ENCODE measurements at places on chromosomes 1 and 21.
A peak's percentile ranks its signal among the peaks of the same experiment; 100 is the strongest.

DNA sequence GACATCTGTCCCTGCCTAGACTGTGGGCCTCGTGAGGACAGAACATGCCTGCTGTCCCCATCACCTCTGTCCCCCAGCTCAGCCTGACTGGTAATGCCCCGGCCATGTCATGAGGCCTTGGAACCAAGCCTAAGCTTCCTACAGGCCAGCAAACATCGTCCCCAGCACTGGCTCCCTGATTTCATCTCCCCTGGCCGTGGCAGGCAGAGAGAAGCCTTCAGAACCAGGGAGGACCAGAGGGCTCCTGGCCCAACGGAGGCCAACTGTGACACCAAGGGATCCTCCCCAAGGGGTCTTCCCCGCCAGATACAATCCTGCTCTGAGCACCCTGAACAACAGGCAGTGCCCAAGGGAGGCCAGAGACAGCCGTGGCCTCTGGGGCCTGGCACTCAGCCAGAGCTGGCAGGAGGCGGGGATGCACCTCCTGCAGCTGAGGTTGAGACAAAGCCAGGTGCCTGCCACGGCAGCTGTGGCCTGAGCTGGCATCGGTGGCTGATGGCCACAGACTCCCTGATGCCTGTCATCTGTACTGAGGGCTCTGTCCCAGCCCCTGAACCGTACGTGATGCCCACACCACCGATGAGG, 9.9 kb upstream of the NPHP4 start:
- DNase-seq = no peak

GRCh38 chr1:83033682-83034081, 965.2 kb downstream of the TTLL7 start:
- no peak for DNase-seq

GRCh38 chr21:39016740-39017315, 166.4 kb downstream of the PSMG1 start:
- DNase-seq = no peak

GRCh38 chr1:186577216-186577615, 103.0 kb downstream of the PTGS2 start:
- no peak for DNase-seq

DNA sequence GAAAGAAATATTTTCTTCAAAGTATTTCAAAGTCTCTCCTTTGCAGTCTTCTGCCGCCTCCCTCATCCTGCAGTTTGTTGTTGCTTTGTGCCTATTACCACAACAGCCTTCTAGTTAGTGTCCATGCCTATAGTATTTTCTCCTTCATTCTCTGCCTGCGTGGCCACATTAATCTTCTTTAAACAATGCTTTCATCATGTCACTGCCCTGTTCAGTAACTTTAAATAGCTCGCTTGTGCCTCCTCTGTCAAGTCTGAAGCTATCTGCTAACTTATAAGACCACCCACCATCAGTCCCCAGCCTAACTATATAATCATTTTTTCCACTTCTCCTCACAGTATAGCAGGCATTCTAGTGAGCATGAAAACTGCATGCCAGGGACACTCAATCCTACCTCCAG, 290.3 kb downstream of the PDE4B start:
- no peak for DNase-seq

DNA sequence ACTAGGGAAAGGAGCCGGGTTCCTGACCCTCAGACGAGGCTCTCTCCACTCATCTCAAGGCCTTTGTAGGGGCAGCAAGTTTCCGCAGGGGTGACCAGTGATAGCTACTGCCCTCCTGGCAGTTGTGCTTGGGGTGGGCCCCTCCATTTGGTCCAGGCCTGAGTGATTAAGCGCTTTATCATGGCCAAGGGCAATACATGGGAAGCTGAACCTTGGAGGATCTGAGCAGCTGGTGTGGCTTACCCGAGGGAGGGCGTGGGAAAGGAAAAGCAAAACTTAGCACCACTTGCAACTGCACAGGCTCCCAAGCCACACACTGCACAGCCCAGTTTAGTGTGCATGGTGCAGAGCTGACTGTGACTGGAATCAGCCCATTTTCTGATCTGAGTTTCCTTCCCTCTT, 47.8 kb downstream of the GADD45A start:
- DNase-seq = no peak

GRCh38 chr1:190579552-190580193, 102.0 kb upstream of the BRINP3 start:
- DNase-seq = no peak

- DNase-seq = no peak
These were observed 132.8 kb upstream of the CD34 start for GRCh38 chr1:208043691-208044181.

DNA sequence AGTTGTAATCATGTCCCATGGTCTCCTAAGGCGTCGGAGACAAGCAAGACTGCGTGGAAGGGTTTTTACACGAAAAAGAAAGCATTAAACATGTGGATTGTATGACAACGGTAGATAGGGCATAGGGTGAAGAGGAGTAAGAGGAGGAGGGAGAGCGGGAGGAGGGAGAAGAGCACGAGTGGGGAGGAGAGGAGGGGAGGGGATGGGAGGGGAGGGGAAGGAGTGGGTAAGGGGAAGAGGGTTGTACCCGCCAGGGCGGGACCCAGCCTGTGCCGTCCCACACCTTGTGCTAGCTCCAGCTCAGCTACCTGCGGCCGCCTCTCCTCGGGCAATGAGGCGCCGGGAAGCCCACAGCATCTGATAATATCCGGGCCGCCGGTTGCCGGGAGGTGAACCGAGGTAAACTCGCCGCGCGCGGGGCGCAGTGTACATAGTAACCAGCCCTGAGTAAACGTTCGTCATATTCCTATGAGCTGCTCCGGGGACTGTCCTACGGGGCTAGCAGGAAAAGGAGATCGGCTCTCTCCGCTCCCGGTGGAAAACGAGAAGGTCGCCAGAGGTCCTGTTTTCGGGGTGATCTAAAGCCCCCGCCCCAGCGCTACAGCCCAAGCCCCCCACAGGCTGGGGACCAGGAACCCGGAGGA, 449 bp upstream of the RCAN3 start:
- peak; percentile 69 for DNase-seq

DNA sequence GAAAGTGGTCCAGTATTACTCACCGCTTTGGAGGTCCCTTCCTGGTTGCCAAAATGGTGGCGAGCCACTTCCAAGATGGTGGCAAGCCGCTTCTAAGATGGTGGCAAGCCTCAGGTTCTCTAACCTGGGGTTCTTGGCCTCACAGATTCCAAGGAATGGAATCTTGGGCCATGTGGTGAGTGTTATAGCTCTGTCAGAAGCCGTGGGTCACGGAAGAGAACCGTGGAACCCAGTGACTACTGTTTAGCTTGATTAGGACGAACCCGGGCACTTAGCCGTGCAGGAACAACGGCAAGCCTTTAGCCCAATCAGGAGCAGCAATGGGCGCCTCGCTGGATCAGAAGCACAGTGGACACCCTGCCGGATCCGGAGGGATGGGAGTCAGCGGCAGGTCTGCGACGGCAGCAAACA, 356.2 kb upstream of the TMPRSS15 start:
- no peak for DNase-seq

DNA sequence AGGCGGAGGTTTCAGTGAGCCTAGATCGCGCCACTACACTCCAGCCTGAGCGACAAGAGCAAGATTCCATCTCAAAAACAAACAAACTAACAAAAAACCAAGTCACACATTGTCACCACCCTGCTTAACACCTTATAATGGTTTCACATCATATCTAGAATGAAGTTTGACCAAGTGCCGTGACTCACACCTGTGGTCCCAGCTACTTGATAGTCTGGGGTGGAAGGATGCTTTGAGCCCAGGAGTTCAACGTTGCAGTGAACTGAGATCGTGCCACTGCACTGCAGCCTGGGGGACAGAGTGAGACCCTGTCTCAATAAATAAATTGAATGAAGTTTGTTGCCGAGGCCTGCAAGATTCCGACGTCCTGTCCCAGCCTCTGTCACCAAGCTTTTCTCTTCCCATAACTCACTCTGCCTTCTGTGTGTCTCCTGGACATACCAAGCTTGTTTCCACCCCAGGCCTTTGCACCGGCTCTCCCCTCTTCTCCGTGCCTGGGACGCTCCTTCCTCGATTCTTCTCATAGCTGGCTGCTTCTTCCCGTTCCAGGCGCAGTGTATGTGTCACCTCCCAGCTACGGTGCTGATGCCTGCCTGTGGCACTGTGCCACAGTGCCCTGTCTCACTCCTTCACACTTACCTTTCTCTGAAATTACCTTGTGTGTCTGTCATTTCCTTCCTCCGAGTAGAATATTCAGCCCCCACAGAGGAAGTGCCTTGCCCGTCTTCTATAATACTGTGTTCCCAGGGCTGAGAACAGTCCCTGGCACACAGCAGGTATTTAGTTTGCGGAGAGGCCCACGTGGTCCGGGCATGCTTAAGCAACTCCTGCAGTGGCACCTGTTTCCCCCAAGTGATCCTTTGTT, 3.8 kb upstream of the SELENON start:
- no peak for DNase-seq

DNA sequence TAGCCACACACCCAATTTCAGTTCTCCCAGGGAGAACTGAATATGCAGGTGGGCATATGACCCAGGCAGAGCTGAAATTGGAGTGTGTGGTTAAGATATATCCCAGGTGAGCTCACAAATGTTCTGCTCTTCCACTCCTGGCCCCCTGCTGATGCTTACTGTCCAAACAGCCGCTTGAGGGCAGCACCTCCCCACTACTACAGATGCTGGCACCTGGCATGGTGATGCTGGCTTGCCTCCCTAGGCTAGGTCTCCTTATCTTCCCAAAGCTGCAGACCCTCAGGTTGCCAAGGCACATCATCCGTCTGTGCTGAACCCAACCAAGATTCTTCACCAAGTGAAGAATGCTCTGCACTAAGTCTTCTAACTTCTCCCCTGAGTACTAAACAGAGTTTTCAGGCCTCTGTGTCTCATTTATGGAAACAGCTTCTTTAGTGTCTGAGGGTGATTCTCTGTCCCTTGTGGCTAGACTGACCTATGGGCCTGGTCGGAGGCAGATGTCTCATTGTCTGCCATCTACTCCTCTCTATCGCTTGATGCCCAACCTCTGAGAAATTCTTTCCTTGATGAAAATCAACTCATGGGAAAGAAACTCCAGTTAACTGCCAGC, 27.2 kb downstream of the XCL1 start:
- DNase-seq = peak; percentile 45

DNA sequence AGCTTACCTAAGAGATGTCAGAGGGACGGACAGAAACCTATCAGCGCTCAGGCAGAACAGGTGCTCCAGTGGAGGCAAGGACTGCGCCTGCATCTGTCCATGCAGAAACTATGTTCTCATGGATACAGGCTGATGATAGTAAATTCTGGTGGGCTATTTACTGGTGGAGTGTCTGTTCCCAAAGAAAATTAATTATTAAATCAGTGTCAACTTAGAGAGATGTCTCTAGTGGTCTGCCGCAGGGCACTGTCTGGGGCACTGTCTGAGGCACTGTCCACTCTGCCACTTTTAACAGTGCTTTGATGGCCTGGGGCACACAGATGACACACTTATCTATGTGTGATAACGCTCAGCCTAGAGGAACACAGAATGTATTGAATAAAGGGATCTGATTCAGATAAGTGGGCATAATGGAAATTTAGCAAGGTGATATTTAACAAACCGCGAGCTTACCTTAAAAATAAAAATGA, 148.1 kb downstream of the RGS7 start:
- no peak for DNase-seq

GRCh38 chr1:106688446-106688845, 368.0 kb upstream of the PRMT6 start:
- DNase-seq = no peak

DNA sequence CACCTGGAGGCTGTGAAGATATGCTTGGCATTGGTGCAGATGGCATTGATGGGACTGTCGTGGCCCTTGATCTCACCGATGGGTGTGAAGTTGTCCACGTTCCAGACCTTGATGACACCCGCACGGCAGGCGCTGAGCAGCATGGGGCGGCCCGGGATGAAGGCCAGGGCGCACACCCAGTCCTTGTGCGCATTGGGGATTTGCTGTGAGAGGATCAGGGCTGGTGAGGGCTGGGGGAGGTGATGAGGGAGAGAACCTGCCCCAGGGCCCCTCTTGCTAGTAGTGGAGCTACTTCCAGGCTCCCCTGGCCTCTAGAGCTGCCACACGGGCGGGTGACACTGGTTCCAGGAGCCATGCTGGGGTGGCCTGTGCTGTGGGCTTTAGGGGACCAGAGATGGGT, 48.8 kb downstream of the KIF21B start:
- DNase-seq = no peak

DNA sequence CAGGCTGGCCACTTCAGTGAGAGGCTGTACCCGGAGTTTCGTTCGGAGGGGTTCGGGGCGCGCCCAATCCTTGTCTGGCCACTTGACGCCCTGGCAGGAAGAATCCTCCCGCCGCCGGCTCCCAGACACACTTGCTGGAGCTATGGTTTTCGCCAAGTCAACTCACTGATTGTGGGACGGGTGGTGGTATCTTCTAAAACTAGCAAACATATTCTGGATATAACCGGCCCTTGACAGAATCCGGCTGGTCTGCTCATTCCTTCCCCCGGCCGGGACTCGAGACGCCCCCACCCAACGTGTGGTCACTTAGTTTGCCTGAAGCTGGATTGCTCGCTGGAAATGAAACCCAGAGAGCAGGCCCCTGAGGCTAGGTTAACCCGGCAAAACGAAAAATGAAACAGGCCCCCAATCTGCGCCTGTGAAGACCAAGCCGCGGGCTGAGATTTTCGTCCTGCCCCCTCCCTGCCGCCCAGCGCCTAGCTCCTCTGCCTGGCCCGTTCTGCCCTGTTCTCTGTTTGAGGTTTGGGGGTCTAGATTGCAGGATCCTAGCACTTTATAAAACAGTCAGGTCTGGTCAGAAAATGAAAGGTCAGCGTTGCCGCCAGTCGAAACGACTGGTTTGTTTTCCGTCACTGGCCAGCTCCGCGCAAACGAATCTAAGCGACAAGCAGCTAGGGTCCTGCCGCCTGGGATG, 4.6 kb downstream of the GFI1 start:
- no peak for DNase-seq
